ENCODE measurements at places on chromosomes 3 and 15. TPM values are rescaled to one million over a fixed set of nuclear protein-coding genes. Genes with fewer than 3 reads are reported as not detected.
A peak's percentile ranks its signal among the peaks of the same experiment; 100 is the strongest.

- no peak overlapping the region for H3K27ac ChIP-seq
- DNase-seq: no peak
- no peaks in the 10 kb centered on the region for H3K4me1 ChIP-seq
- no peaks in the 10 kb centered on the region for H3K27me3 ChIP-seq
- H3K36me3 ChIP-seq: no peaks in the 10 kb centered on the region
Observed at GRCh38 chr3:120357807-120358206, 8.7 kb upstream of the LRRC58 start.

- peaks cover 6% of the 10 kb centered on the region for H3K4me1 ChIP-seq
- no peak overlapping the region for H3K27ac ChIP-seq
- no peaks in the 10 kb centered on the region for H3K27me3 ChIP-seq
- no peaks in the 10 kb centered on the region for H3K36me3 ChIP-seq
- DNase-seq: no peak
Observed at GRCh38 chr3:27641888-27642601, 80.1 kb downstream of the EOMES start.

The DLL4 gene
- total RNA-seq: 0.05 TPM

GRCh38 chr15:94305133-94305532, 73.8 kb downstream of the MCTP2 start:
- no peaks in the 10 kb centered on the region for H3K27me3 ChIP-seq
- no peak for DNase-seq
- peak overlapping the region; percentile 93 for H3K27ac ChIP-seq
- H3K4me3 ChIP-seq: no peak overlapping the region
- H3K4me1 ChIP-seq: peaks cover 58% of the 10 kb centered on the region

DNA sequence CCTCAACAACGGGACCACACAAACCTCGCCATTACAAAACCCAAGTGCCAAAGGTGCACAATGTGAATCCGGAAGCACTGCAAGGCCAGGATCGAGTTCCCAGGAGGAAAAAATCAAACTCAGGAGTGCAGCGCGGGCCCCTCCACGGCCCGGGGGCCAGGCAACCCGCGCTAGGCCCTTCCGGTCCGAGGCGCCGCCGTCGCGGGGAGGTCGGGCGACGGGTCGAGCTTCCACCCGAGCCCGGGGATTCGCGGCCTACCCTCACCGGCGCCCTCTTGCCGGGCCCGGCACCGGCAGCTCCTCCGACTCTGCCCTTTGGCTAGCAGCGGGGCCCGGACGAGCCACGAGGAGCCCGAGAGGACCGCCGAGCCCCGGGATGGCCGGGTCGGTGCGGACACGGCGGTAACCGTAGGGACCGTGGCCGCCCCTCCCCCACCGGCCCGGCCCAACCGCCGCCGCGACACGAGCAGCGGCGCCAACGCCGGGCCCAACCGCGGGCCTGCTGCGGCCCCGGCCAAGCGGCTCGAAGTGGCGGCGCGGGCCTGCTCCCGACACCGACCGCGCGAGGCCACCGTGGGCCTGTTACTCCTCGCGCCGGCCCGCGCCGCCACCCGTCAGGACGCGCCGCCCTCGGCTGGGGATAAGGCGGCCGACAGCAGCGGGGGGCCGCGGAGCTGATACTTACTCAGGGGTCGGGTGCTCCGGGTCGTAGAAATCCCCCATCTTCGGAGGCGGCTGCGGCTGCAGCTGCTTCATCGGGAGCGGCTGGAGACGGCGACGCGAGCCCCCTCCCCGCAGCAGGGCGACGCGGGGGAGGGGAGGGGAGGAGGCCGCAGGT, 525 bp downstream of the SETD2 start:
- DNase-seq: peak; percentile 69
- H3K4me3 ChIP-seq: peak overlapping the region; percentile 98
- H3K27ac ChIP-seq: peak overlapping the region; percentile 96
- peaks cover 17% of the 10 kb centered on the region for H3K36me3 ChIP-seq
- H3K4me1 ChIP-seq: peaks cover 60% of the 10 kb centered on the region

GRCh38 chr15:64883997-64884511, 27.6 kb upstream of the ANKDD1A start:
- H3K27ac ChIP-seq: peak overlapping the region; percentile 87
- peak; percentile 45 for DNase-seq
- H3K4me3 ChIP-seq: peak overlapping the region; percentile 62
- no peaks in the 10 kb centered on the region for H3K27me3 ChIP-seq

DNA sequence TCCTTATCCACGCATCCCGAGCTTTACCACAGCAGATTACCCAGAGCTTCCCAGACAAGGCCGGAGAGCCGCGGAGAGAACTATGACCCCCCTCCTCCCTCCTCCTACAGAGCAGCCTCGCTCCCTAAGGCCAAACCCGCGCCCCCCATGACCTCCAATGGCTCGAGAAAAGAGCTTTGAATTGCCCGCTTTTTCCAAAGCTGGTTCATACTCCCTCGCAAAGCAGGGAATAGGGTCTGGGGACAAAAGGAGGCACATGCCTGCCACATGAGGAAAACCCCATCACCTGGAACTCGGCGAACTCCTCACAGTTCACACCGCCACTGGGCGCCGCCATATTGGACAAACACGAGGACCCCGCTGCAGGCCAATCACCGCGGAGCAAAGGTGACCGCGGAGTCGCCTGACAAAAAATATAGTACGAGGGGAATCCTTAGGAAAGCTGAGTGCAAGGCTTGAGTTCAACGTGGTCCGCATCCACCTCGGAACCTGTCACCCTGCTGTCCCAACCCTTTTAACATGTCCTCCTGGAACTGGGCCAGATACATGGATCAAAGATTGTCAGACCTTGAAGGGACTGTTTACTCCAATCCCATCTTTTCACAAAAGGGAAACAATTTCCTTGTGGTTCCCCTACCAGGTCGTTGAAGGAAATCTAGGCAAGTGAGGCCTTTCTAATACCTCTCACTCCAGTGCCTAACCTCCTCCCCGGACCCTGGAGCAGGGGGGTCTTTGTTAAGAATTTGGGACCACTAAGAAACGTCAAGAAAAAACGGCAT, at the start of gene MIX23:
Gene MIX23, minus strand, starts transcription at position 344 of the 779 bp plus-strand sequence. Its CDS starts 7 bp downstream, at position 337.
- H3K27me3 ChIP-seq: no peaks in the 10 kb centered on the region
- peak within 1 kb of the TSS; percentile 94 for H3K4me3 ChIP-seq
- peak; percentile 76 for DNase-seq
- peaks cover 31% of the 10 kb centered on the region for H3K4me1 ChIP-seq

DNA sequence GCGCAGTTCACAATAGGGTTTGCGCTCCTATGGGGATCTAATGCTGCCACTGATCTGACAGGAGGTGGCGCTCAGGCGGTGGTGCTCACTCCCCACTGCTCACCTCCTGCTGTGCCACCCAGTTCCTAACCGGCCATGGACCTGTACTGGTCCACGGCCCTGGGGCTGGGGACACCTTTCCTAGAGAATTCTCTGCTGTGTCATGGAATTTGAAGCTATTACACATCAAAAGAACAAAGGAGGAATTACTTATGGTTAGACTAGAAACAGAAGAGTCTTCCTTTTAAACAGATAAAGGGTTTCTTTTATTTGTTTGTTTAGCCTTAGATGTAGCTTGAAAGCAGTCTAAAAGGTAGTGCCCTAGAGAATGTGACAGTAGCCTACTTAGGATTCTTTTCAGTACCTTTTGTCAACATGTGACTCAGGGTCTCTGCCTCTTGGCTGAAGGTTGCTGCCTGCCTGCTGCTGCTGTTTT, 50.3 kb downstream of the PAK2 start:
- H3K4me3 ChIP-seq: no peak overlapping the region
- no peak overlapping the region for H3K27ac ChIP-seq
- peaks cover 9% of the 10 kb centered on the region for H3K4me1 ChIP-seq
- no peak for DNase-seq

DNA sequence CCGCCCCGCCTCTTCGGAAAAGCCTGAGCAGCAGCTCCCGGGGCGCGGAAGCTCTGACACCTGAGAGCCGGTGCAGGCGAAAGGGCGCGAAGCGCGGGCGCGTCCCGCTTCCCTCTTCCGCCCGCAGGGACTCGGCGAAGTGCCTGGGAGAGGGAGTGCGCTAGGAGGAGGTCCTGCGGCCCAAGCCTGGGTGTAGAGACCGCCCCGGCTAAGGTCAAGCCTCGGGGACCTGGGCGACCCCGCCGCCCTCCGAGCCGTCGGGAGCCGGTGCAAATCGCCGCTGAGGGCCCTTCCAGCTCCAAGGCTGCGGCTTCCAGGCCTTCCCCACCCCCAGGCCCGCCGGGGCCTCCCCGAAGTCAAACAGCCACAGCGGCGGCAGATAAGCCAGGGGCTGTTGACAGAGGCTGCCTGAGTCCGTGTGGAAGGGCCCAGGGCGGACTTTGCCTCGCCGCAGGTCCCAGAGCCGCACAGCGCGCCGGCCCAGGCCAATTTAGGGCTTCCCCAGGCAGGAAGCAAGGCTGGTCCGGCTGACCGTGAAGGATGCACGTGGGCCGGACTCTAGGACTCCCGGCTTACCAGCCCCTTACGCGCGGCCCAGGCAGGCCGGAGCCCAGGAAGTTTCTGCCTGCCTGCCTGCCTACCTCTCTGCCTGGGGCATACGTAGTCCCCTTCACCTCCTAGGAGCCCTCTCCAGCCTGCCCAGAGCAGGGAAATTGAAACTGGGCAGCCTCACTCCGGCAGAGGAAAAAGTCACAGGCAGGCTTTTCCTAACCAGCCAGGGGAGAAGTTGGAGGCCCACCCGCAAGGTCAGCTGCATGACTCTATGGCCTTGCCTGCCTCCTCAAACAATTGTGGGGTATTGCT, 2.3 kb downstream of the ITPKA start:
- no peak for DNase-seq
- H3K4me3 ChIP-seq: peak overlapping the region; percentile 70
- no peak overlapping the region for H3K27ac ChIP-seq
- H3K4me1 ChIP-seq: peaks cover 27% of the 10 kb centered on the region

The LINS1 gene
- 31.9 TPM for total RNA-seq

The ANP32A gene
- total RNA-seq: 218 TPM

DNA sequence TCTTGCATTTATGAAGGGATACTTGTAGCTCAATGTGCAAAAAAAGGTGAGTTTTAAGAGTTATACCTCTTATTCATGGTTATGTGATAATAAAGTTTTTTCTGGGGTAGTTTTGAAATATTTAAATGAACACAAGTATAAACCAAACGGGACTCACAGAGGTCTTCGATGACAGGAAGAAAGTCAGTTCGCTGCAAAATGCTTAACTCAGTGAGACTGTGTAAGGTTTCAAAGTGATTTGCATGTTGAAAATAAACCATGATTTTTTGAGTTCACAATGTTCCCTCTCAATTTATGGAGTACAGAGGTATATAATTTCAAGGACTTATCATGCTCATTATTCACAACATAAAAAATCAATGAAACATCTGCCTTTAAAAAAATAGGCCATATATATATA, 36.3 kb upstream of the MYH15 start:
- no peak for DNase-seq
- H3K27me3 ChIP-seq: no peaks in the 10 kb centered on the region
- peak overlapping the region; percentile 74 for H3K4me3 ChIP-seq
- H3K4me1 ChIP-seq: peaks cover 13% of the 10 kb centered on the region
- H3K36me3 ChIP-seq: peaks cover 6% of the 10 kb centered on the region
- peak overlapping the region; percentile 27 for H3K27ac ChIP-seq

The CISH gene
- 2.9 TPM for total RNA-seq

The CD200R1 gene
- total RNA-seq: 3.3 TPM

The CLDN11 gene
- 0.51 TPM for total RNA-seq

- H3K27ac ChIP-seq: no peak overlapping the region
- H3K27me3 ChIP-seq: no peaks in the 10 kb centered on the region
- no peaks in the 10 kb centered on the region for H3K36me3 ChIP-seq
- no peaks in the 10 kb centered on the region for H3K4me1 ChIP-seq
- no peak for DNase-seq
Observed at GRCh38 chr3:106058475-106058874, 189.7 kb upstream of the CBLB start.

- no peak overlapping the region for H3K27ac ChIP-seq
- H3K27me3 ChIP-seq: no peaks in the 10 kb centered on the region
- no peaks in the 10 kb centered on the region for H3K36me3 ChIP-seq
Observed at GRCh38 chr3:153967260-153967659, 153.9 kb upstream of the ARHGEF26 start.

DNA sequence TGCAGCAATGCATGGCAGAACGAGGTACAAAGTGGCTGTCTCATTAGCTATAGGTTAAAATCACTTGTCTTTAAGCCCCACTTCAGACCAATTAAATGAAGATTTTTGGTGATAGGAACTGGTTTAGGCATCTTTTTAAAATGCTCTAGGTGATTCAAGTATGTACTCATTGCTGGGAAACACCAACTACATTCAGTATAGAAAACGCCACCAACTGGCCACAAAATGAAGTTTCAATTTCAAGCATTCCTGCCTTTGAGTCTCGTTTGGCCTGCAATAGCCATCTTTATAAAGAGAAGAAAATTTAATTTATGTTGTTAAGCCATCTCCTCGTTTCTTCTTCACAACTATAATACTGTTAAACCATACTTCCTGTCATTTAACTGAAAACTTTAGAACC, 587.9 kb downstream of the GBE1 start:
- H3K4me1 ChIP-seq: no peaks in the 10 kb centered on the region
- DNase-seq: no peak
- H3K27ac ChIP-seq: no peak overlapping the region
- H3K27me3 ChIP-seq: no peaks in the 10 kb centered on the region
- H3K4me3 ChIP-seq: no peak overlapping the region

The HDC gene
- total RNA-seq: not detected

DNA sequence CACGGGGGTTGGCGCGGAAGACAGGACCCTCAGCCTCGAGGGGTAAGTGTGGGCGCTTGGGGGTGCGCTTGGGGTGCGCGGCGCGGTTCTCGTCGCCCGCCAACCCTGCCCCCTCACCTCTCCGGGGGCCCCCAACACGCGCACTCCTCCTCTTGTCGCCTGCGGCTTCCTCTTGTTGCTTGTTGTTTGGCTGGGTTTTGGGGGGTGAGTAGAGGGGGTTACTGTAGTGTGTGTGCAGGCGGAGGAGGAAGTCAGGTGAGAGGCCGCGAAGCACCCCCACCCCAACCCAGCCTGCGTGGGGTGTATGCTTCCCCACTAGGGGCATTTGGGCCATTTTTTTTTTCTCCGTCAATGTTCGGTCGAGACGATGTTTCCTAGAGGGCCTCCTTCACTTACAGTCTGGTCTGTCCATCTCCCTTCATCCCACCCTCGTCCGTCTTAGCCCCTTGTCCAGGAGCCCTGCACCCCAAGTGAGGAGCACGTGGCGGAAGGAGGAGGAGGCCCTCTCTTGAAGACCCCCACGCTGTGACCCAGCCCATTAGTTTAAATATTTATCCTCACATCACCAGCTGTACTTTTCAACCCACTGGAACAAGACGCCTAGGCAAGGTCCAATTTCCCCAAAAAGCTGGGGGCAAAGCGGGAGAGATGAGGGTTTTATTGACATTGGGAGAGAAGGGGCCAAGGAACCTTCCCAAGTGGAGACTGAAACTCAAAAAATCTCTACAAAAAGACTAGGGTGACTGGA, 20.4 kb upstream of the SATB1 start:
- peaks cover 47% of the 10 kb centered on the region for H3K4me1 ChIP-seq
- DNase-seq: no peak
- peak overlapping the region; percentile 93 for H3K4me3 ChIP-seq
- H3K27me3 ChIP-seq: peaks cover 5% of the 10 kb centered on the region

DNA sequence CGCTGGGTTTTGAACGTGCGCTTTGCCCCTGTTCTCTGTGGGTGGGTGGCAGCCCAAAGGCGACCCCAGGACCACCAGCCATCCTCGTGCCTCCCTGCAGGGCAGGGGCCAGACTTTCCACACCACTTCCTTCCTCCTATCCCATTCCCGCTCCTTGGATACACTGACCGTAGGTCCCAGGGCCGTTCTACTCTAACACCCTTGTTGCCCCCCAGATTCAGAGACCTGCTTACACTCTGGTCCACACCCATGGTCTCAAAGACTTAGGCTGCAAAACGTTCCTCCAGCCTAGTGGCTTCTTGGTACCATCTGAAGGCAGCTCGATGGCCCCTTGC, 318 bp upstream of the DCLK3 start:
- H3K27ac ChIP-seq: no peak overlapping the region
- H3K36me3 ChIP-seq: no peaks in the 10 kb centered on the region
- H3K27me3 ChIP-seq: peaks cover 63% of the 10 kb centered on the region
- DNase-seq: no peak
- peak overlapping the region; percentile 28 for H3K4me3 ChIP-seq

- H3K27ac ChIP-seq: no peak overlapping the region
- DNase-seq: no peak
- H3K4me1 ChIP-seq: no peaks in the 10 kb centered on the region
- peaks cover 56% of the 10 kb centered on the region for H3K36me3 ChIP-seq
Observed at GRCh38 chr3:48268936-48269561, 28.1 kb downstream of the ZNF589 start.
